ENCODE measurements at places on chromosomes 1 and 21.

DNA sequence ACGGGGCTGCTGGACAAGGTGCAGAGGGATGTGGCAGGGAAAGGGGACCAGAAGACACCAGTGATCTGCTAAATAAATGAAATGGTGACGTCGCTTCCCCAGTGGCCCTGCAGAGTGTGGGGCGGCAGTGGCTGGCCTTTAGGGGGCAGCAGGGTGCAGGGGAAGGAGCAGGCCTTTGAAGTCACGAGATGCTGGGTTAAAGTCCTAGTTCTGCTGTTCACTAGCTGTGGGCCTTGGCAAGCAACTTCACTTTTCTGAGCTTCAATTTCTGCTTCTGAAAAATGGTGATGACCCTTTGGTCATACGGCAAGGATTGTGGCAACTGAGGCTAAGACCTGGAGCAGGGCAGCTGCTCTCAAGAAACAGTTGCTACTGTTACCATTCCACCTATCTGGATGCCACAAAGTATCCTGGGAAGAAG, 9.2 kb upstream of the GALE start:
- peak; percentile 88 for DNase-seq

GRCh38 chr1:41514381-41514780, 29.9 kb upstream of the EDN2 start:
- no peak for DNase-seq

DNA sequence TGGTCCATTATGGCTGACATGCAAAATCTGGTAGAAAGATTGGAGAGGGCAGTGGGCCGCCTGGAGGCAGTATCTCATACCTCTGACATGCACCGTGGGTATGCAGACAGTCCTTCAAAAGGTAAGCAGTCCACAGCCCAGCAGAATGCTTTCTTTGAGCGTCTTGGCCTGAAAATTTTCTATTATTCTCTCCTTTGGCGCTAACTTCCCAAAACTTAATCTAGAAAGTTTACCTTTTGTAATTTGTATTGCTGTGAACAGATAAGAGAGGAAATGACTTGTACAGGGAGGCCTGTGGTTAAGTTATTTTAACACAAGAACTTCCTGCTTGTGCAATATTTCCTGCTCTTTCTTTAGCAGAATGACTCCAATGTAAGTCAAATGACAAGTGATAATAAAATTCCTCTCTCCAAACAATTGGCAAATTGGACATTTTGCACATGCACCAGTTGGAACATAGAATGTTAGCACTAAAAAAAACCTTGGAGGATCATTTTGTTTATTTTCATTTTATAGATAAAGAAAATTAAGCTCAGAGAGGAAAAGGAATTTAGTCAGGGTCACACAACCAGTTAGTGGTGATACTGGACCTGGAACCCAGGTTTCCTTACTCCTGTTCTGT, 18.9 kb downstream of the CAP1 start:
- DNase-seq = no peak

GRCh38 chr1:145711213-145711651, 4.1 kb upstream of the PDZK1 start:
- DNase-seq = no peak

- DNase-seq = no peak
These were observed 9.8 kb downstream of the PPP2R5A start for GRCh38 chr1:212294983-212295382.

DNA sequence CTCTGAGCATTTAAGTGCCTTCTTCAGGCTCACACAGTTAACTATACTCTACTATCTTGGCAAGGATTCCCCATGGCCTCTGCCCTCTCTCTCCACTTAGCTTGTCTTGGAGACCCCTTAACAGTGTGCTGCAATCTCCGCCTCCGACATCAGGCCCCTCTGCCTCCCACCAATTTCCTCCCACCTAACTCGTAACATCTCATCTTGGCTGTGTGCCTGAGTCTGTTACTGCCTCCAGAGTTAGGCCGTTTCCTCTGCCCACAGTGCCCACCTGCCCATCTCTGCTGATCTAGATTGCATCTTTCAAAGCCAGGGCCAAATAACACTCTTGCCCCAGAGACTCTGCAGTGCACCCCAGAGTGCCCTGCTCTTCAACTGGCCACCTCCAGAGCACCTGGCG, 244.3 kb upstream of the TMEM51 start:
- DNase-seq = no peak

GRCh38 chr1:106063510-106063909, 993.0 kb upstream of the PRMT6 start:
- no peak for DNase-seq

- DNase-seq = no peak
These were observed 21.9 kb downstream of the RHEX start for GRCh38 chr1:206074839-206075238.

DNA sequence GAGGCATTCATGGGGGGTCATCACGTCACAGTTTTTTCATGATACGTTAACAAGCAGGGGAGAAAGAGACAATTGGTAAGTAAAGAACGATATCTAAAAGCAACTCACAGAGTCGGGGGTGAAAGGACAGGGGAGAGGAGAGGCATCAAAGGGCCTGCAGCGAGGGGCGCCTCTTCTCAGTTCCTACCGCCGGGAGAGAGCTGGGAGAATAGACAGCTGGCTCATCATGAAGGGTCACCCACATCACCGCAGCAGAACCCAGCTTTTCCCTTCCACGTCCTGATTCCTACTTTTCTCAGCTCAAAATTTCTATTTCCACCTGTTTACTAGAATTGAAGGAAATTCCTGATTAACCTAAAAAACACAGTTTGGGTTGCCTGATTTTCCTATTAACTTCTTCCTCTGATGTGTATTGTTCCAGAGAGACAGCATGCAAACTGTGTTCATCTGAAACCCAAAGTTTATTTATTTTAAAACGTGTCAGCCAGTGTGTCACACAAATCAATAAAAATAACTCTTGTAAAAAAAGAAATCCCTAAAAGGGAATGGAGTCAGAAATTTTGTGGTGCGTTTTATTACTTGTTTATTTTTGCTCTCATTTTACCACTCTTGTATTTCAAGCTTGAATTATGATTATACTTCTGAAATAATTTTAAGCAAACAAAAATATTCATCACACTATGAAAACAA, 75.4 kb downstream of the SLC25A24 start:
- no peak for DNase-seq

- DNase-seq = no peak
These were observed 12.8 kb downstream of the MAB21L3 start for GRCh38 chr1:116123837-116124533.

DNA sequence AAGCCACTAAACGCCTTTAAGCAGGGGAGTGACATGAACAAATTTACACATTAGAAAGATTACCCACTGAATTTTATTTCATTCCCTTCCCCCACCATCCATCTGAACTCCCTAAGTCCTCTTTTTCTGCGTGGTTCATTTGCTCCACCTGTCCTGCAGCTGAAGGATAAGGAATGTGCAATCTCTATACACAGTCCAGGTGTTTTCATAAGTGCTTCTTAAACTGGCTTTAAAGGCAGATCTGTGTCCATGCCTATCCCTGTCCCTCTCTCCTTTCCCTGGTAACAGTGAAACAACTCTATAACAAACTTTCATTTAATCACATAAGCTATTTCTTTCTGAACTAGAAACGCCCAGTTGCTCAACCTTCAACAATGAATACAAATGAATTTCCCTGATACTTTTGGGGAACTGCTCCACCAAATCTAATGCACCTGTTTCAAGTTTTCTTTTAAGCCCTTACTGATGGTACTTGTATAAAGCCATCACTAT, 8.4 kb downstream of the GSTM3 start:
- no peak for DNase-seq

- no peak for DNase-seq
These were observed 14.3 kb downstream of the RCC1 start for GRCh38 chr1:28519946-28520725.

DNA sequence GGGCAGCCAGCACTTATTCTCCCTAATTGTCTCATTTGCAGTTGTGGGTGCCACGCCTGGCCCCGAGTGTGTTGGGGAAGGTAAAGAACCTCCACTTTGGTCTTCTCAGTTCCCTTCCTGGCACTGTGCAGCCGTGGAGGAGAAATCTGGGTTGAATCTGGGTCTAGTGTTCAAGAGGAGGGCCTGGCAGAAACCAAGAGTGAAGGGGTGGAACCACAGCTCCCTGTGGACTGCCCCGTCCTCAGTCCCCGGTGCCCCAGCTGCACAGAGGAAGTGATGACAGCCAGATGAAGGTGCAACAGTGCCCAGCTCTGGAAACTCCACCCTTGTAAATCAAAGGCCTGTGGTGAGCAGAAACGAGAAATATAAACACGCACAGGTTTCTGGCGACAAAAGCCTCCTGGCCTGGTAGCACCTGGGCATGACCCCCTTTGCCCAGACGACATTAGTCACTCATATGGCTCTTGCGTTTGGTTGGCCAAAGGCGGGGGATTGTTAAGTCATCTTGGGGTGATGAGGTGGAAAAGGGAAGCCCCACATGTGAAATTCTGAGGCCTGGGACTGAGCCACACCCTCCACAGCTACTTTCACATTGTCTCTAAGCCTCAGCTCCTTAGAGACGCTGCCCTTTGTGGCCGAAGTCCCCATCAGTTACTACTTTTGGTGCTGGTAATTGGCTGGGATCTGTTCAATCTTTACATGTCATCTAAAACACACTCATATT, 4.2 kb upstream of the ECE1 start:
- DNase-seq = peak; percentile 92

Data from activated CD4-positive, alpha-beta T cell treated with anti-CD3 and anti-CD28 coated beads for 48 hours (primary cell).